ENCODE measurements at places on chromosomes 6 and 20. TPM values are rescaled to one million over a fixed set of nuclear protein-coding genes. Genes with fewer than 3 reads are reported as not detected.

- no peak for DNase-seq
These were observed 128.9 kb downstream of the CD164 start for GRCh38 chr6:109253366-109253765.

DNA sequence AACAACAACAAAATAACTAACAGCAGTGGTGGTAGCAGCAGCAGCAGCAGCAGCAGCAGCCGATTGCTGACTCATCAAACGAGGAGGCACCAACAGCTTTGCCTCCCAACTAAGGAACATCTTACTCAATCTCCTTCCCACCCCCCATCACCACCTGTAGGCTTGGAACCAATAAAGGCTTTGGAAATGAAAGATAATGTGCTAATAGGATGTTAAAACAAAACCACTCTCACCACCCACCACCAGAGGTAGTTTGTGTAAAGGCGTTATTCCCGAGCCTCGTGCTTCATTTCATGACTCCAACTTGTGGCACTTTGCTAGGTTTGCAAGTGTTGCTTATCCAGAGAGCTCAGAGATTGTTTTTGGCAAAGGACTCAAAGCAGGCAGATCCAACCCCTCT is 346.5 kb downstream of the CD83 start:
- no peak for DNase-seq

DNA sequence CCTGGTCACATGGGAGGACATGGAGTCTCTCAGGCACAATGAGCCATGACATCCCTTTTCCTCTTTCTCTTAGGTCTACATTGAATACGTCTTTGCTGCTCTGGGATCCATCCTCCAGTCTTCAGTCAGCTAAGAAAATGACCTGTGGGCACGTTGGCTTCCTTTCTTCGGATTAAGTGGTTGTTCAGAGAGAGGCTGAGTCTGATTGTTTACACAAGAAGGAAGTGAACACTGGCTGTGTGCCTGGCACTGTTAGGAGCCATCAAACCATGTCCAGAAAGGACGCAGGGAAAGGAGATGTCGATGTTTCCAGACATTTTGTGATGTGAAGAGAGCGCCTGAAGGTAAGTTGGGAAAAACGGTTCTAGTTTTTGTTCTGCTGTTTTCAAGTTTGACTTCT is 309.9 kb upstream of the CDYL start:
- DNase-seq: no peak

GRCh38 chr20:17854307-17854903 is 114.2 kb downstream of the SNX5 start:
- DNase-seq: peak; percentile 32

DNA sequence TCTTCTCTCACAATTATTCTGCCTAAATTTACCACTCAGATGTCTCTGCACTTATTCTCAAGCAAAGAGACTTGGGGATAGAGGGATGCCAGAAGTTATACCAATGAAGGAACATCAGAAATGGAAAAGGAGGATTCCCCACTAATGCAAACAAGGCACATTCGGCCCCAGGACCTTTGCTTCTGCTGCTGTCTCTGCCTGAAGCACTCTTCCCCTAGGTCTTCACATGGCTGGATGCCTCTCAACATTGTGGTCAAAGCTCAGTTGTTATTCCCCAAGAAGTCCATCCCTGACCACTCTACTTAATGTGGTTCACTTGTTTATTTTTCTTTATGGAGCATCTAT is 508.7 kb downstream of the DOK5 start:
- no peak for DNase-seq

- DNase-seq: no peak
These were observed 1295.6 kb upstream of the CITED2 start for GRCh38 chr6:140670021-140670420.

- no peak for DNase-seq
These were observed 9.5 kb upstream of the TP53RK start for GRCh38 chr20:46698788-46699187.

EMILIN3 gene
- total RNA-seq: 1.6 TPM

TGM2 gene
- 3.3 TPM for total RNA-seq

GPR6 gene
- total RNA-seq: 7.3 TPM

LAMA2 gene
- 11.4 TPM for total RNA-seq

All from frontal cortex (tissue), 4 donors.